ENCODE measurements at places on chromosomes 13 and 19.

DNA sequence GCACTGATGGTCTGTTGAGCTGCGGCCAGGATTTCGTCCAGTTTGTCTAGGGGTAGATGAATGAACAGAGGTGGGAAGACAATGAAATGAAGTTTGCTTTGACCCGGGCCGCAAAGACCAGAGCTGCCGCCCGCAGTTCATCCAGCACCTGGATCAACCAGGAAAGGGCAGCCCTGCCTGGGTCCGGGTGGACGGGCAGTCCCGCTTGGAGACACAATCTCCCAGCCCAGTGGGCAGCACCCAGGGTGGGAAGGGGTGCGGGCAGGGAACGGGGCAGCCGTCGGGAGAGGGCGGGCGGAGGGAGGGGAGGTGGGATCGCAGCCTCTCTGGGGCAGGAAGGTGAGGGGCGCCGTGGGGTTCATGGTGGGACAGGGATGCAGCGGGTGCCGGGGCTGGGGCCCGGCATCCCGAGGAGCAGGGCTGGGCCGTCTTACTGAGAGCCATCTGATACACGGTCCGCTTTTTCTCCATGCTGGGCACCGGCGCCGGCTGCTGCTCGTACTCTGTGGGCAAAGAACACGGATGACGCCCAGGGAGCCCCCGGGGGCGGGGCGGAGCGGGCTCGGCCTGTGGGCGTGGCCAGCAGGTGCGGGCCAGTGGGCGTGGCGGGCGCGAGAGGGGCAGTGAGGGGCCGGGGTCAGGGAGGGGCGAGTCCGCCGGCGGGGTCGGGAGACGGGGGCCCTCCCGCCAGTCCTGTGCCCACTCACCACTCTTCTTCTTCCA is 33.1 kb downstream of the SHANK1 start:
- no peak for DNase-seq

- no peak for DNase-seq
Measured at GRCh38 chr19:5141850-5142724, 173.2 kb downstream of the KDM4B start.

GRCh38 chr19:34165295-34165738 is 7.0 kb upstream of the LSM14A start:
- DNase-seq, result no peak

DNA sequence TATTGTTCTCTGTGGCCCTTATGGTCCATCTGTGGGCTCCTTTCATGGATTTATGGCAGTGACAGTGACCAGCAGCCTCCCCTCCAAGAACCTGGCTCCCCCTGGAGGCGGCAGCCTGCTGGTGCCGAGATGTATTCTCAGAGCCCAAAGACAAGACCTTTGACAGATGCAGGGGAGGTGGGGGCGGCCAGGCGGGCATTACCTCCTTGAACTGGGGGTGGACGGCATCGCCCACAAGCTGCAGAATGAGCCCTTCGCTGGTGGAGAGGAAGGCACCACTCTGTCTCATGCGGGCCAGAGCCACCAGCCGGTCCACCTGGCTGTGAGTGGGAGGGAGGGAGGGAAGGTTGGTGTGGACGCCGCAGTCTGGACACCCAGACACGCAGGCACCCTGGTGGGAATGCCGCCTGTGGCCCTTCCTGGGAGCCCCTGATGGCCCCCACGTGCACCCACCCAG is 6.6 kb downstream of the ISOC2 start:
- DNase-seq, result peak; percentile 48

DNA sequence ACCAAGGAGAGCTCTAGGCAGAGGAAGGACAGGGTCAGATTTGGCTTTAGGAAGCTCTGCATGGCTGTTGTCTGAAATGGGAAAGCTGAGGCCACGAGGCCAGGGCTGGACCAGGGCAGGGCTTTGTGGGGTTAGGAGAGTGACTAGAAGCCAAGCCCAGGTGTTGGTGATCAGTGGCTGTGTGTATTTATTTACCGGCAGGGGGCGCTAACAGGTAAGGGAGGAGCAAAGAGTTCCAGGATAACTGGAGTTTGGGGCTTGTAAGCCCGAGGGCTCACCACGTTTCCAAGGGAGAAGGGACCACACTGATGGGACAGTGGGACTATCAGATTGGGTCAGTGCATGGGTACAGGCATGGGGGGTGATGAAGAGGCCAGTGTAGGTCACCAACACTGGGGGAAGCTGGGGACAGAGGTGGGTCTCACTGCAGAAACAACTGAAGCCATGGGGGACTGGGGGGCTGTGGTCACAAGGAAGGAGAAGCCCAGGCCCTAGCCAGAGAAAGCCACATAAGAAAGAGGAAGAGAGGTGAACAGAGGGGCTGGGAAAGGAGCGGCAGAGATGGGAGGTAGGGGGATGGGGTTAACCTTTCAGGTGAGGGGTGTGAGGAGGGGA is 3.9 kb downstream of the TMEM147 start:
- DNase-seq, result no peak

DNA sequence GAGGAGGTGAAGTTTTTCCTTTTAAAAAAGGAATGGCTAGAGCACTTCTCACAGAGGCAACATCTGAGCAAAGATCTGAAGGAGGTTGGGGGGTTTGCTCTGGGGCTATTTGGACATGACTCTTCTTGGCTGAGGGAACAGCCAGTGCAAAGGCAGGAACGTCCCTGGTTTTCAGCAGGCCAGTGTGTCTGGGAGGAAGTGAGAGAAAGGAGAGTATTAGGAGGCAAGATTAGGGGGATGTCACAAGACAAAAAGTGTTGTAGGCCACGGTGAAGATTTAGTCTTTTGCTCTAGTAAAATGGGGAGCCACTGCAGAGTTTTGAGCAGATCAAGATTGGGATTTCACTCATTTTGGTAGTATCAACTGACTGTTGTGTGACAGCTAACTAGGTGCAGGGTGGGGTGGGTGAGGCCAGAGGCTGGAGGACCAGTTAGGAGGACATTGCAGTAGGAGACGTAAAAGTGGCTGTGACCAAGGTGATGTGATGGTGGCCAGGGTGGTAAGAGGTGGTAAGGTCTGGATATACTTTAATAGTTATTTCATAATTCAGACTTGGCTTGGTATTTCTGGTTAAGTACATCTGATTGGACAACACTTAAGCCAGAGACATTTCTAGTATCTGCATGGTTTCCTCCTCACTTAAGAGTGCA is 40.6 kb downstream of the WDFY2 start:
- DNase-seq, result no peak

GRCh38 chr13:108276060-108276459 is 6.5 kb downstream of the TNFSF13B start:
- no peak for DNase-seq

GRCh38 chr19:493391-494170 is 2.7 kb upstream of the MADCAM1 start:
- no peak for DNase-seq

Data from stimulated activated CD4-positive, alpha-beta T cell treated with anti-CD3 and anti-CD28 coated beads, Interleukin-1b, Interleukin-23, amount 100 ng/mL, for 4 hours (primary cell).